D341Med (cell line): ENCODE measurements at places on chromosomes 2 and 18.

- no peak for DNase-seq
Measured at GRCh38 chr2:240965296-240965904, 33.0 kb upstream of the SNED1 start.

GRCh38 chr2:38751596-38752410 is 642 bp upstream of the SRSF7 start:
- no peak for DNase-seq

GRCh38 chr2:154771664-154772284 is 73.3 kb downstream of the KCNJ3 start:
- DNase-seq, result no peak

DNA sequence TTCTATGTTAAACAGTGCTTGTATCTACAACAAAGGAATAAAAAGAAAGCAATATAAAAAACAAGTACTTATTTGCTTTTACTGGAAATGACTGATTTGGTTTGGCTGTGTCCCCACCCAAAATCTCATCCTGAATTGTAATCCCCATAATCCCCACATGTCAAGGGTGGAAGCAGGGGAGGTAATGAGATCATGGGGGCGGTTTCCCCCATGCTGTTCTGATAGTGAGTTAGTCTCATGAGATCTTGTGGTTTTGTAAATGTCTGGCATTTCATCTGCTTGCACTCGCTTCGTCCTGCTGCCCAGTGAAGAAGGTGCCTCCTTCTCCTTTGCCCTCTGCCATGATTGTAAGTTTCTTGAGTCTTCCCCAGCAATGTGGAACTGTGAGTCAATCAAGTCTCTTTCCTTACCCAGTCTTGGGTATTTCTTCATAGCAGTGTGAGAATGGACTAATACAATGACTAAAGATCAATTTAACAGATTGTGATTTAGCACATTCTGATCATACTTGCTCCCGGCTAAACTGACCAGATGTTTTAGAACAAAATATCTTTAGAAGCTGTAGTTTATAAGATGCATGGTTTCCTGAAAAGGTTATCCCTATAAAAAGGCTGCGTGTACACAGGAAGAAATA is 19.9 kb downstream of the PTH2R start:
- DNase-seq, result no peak

DNA sequence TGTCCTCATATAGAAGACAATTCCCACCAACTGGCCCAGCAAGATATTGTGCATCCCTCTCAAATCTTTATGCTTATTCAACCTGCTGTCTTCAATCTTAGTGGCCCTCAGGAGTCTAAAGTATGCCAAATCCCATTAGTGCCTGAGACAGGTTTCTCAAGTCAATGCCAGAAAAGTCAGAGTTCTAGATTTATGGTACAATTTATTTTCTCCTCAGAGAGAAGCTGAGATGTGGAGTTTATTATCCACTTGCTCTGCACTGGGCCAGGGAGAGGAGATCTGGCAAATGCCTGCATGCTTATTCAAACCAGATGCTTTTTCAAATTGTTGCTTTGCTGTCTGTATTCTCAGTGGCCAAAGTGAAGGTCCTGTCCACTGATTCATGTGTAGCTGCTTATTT is 825.2 kb downstream of the METTL4 start:
- no peak for DNase-seq

- DNase-seq, result no peak
Measured at GRCh38 chr2:150027164-150027563, 439.6 kb upstream of the MMADHC start.

DNA sequence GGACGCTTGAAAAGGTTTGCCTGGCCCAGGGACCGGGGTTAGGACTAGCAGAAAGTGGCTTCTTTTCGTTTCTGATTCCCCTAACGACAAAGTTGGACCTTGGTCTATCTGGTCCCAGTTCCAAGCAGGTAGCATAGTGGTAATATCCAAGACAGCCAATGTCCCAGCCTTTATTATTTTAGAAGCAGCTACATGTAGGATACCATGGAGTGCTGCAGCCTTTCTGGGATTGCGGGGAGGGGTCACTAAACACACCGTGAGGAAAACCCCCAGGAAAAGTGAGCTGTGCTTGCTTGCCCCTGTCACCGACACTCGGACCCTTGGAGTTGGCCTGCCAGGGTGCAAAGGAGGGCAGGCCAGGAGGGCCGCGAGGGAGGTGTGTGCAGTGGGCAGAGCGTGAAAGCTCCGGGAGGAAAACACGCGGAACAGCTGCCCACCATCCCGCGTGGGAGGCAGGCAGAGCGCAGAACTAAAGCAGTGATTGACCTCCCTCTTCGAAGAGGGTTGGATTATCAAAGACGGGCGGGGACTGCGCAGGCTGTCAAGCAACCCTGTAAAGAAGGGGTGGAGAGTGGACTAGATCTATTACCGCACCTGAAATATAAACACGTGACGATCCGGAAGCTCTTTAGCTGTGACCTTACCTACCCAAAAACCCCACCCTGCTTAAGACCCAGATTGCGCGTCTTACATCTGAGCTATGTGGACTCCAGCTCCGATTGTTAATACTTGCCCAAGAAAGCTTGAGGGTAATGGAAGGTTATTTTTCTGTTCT is 624 bp upstream of the MAP4K3 start:
- DNase-seq, result peak; percentile 59

DNA sequence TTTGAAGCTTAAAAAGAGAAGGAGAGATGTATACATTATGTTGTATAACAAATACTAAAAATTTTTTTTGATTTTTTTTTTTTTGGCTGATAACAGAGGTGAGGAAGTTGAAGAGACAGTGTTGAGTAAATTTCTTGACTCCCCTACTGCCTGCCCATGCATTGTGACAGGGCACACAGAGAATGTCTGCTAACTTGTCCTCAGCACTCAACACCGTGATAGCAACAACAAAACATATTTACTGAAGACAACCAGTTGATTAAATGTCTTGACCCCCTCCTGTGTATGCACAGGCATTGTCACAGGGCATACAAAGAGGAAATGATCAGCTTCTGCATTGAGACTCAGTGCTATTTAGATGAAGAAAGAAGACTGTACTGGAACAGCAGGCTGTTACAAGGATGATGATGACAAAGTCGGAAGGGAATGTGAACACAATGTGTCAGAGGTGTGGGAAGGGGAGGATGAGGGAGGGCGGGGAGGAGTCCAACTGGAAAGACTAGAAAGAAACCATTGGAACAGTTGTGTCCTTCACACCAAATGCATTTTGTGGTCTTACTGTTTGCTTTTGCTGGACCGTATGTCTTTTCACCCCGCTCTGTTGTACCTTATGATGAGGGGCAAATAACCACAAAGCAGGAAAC is 89.5 kb downstream of the CERS6 start:
- DNase-seq, result no peak

GRCh38 chr2:70733646-70734180 is 34.3 kb downstream of the ADD2 start:
- no peak for DNase-seq
